Activated T-cell treated with anti-CD3 and anti-CD28 coated beads, Interleukin-2, amount 50 U/mL, for 48 hours (primary cell): ENCODE measurements at places on chromosomes 3 and 15.

DNA sequence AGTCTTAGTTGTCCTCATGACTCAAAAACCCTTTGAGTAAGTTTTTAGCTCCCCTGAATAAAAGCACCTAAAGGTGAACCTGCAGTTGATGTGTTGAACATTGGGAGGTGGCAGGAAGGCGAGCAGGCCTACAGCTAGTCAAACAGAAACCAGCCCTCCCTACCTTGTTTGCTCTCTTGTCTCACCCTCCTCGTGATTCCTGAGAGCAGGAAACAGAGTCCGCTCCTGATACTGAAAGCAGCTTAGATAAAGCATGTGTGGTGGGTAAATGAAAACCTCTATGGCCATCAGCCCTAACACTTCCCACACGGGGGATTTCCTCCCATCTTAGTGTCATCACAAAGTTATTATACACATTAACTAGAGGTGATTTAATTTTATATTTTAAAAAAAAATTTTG is 21.8 kb upstream of the CLDN18 start:
- DNase-seq, result peak; percentile 20

- no peak for DNase-seq
Measured at GRCh38 chr15:25332306-25332705, 106.5 kb downstream of the UBE3A start.

DNA sequence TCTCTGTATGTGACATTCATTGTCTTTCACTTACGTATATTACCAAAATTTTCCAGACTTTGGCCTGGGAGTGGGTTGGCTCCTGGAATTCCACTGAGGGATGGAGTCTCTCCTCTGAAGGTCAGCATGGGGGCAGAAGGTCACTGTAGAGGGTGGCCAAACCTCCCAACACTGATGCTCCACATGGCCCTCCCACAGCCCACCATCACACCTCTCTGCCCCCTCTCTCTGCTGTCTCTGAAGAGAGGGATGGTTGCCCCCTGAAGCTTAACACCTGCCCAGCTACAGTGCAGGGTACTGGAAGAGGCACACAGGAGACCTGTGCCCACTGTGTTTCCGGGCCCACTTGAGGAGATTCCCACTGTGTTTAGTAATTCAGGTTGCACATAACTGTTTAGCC is 52.2 kb downstream of the CMTM6 start:
- no peak for DNase-seq

- DNase-seq, result no peak
Measured at GRCh38 chr3:123629747-123630047, 44.8 kb upstream of the HACD2 start.

GRCh38 chr15:20642054-20642767 is 100.6 kb upstream of the GOLGA6L6 start:
- DNase-seq, result no peak

GRCh38 chr3:71074423-71074822 is 509.1 kb downstream of the FOXP1 start:
- DNase-seq, result no peak
